ENCODE measurements at places on chromosomes 1 and 21. TPM values are rescaled to one million over a fixed set of nuclear protein-coding genes. Genes with fewer than 3 reads are reported as not detected.

DNA sequence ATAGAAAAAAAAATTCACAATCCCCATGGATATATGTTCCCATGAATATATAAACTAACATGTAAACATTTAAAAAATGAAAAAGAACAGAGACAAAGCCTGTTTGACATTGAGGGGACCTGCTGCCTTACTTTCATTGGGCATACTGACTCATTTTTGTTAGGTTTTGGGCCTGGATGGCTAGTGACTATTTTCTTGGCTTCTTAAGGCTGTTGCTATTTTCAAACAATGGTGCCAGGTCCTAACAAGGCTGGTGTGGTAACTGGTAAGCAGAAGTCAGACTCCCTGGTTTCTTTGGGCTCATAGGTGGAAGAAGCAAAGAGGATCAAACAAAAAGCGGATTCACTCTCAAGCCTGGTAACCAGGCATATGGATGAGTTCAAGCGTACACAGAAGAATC is 51.0 kb downstream of the LAMC2 start:
- H3K27me3 ChIP-seq = no peaks in the 10 kb centered on the region
- H3K36me3 ChIP-seq = no peaks in the 10 kb centered on the region
- no peak overlapping the region for H3K4me3 ChIP-seq

- DNase-seq = no peak
- H3K27ac ChIP-seq = no peak overlapping the region
- no peak overlapping the region for H3K4me3 ChIP-seq
- H3K27me3 ChIP-seq = peaks cover 9% of the 10 kb centered on the region
- no peaks in the 10 kb centered on the region for H3K36me3 ChIP-seq
Measured at GRCh38 chr1:147717051-147717705, 43.2 kb downstream of the GJA5 start.

- no peak overlapping the region for H3K27ac ChIP-seq
- no peak for DNase-seq
- H3K4me3 ChIP-seq = no peak overlapping the region
Measured at GRCh38 chr1:46456411-46456963, 33.1 kb upstream of the DMBX1 start.

The KIAA0040 gene
- total RNA-seq = 31.8 TPM

- no peaks in the 10 kb centered on the region for H3K36me3 ChIP-seq
- no peak overlapping the region for H3K27ac ChIP-seq
Measured at GRCh38 chr1:205037539-205037938, 5.5 kb upstream of the CNTN2 start.

The EFHD2 gene
- total RNA-seq = 64.7 TPM
